NCI-H226 (cell line): ENCODE measurements at places on chromosomes 6 and 20.
A peak's percentile ranks its signal among the peaks of the same experiment; 100 is the strongest.

DNA sequence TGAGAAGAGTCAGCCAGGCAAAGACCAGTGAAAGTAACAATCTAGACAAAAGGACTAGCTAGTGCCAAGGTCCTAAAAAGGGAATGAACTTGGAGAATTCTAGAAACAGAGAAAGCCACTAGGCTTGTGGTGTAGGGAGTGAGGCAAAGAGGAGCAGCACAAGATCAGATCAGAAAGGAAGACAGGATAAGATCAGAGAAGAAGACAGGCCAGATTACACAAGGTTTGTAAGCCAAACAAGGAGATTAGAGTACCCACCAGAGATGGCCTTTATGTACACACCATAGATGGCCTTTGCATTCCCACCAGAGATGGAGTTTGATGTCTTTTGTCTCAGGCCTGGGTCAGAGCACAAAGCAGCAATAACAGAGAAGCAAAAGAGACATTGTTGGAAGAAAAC is 105.6 kb upstream of the PLCB4 start:
- no peak for DNase-seq

GRCh38 chr6:9025796-9026394 is 590.5 kb upstream of the SLC35B3 start:
- DNase-seq: no peak

- peak; percentile 4 for DNase-seq
Observed at GRCh38 chr20:14612391-14612790, 275.0 kb upstream of the FLRT3 start.

GRCh38 chr20:25580711-25581110 is 4.6 kb downstream of the NINL start:
- no peak for DNase-seq

- DNase-seq: peak; percentile 58
Observed at GRCh38 chr6:75850026-75850833, 101.2 kb downstream of the MYO6 start.

- DNase-seq: no peak
Observed at GRCh38 chr6:143127941-143128680, 67.4 kb downstream of the AIG1 start.

- no peak for DNase-seq
Observed at GRCh38 chr20:23360531-23360930, 1.5 kb upstream of the GZF1 start.

- no peak for DNase-seq
Observed at GRCh38 chr6:167152862-167153261, 4.9 kb downstream of the GPR31 start.

DNA sequence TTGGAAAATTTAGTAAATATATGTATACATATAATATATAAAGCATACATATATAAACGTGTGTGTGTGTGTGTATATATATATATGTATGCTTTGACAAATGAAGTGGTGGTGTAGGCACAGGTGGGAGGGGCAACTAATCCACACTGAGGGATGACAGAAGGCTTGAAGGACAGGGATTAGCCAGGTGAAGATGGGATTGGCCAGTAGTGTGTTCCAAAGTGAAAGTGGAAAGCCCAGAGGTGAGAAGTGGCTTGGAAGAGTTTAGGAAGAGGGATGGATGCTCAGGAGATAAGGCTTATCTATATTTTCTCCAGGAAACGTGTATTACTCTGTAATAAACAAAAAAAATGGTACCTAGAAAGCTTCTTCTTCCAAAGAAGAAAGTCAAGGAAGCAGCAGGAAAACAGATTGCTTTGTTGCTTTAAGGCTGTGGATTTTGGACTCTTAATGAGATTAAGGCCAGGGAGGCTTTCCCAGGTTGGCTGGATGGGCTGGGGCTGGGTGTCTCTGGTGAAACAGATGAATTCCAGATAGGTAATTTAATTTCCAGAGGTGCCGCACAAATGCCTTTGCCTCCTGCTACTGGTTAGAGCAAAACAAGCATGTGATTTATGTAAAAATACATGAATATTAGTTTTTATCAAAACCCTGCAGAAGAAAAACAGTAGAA is 63.9 kb downstream of the JARID2 start:
- no peak for DNase-seq

- DNase-seq: no peak
Observed at GRCh38 chr6:45543298-45544235, 165.8 kb upstream of the SUPT3H start.

GRCh38 chr20:37408302-37409193 is 62.6 kb downstream of the SRC start:
- no peak for DNase-seq
